ENCODE measurements at places on chromosomes 4 and X.

DNA sequence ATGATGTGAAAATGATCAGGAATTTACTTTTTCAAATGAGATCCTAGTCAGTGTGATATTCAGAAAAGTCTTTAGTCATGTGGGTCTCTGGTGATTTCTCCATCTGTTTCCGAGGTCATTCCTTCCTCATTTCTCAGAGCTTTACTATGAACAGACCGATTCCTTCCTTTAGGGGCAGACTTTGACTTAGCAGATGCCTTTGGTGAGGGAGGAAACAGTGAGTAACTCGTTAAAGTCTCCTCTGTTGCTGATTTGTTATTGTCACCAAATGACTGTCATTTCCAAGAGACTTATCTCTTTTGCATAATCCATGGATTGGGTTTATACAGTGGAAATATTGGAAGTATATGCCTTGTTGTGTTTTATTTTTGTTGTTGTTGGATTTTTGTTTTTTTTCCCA lies 76.2 kb upstream of the CD99 start:
- no peak for DNase-seq

DNA sequence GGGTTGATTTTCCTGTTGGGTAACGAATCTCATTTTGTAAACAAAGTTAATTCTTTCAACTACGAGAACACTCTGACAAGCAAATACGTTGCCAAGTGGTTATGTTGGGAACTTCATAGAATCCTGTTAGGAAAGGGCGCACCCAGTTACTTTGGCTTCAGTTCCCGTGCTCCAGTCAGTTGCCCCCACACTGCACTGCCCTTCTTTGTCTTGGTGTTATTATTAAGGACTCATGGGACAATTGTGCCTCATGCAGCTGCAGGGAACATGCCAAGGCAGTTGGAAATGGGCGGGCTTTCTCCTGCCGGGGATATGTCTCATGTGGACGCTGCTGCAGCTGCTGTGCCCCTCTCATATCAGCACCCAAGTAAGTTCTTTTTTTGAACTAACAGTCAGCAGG lies 28.9 kb downstream of the OFD1 start:
- DNase-seq = no peak

GRCh38 chr4:6538575-6538974 lies 36.4 kb upstream of the MAN2B2 start:
- DNase-seq = no peak

DNA sequence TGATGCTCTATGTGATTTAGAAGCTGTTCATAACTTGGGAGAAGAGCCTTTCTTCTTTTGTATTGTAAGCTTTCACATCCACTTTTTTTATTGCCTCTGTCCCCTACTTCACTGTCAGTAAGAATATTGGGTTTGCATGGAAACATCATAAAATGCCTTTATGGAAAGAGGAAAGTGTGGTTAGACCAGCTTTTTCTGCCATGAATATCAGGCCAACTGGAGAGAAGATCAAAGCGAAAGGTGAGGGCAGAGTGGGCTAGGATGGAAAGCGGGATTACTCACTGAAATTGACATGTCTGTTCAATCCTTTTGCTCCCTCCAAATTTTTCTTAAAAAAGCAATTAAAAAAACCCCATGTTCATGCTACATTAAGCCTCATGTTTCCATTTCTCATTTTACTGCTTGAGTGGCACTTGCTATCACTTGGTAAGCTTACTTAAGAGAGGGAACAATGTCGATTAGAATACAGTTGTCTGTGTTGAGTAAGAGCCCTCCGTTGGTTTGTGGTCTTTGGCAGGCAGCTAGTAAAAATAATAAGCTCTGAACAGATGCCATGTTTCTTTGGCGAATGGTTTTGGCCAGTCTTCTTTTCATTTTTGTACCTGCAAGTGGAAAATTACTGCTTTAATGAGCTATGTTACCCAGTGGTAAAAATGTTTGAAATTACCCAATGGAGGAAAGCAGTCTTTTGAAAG lies 35.9 kb downstream of the SUPT20HL1 start:
- no peak for DNase-seq

GRCh38 chr4:151673908-151674520 lies 86.8 kb downstream of the GATB start:
- DNase-seq = no peak

DNA sequence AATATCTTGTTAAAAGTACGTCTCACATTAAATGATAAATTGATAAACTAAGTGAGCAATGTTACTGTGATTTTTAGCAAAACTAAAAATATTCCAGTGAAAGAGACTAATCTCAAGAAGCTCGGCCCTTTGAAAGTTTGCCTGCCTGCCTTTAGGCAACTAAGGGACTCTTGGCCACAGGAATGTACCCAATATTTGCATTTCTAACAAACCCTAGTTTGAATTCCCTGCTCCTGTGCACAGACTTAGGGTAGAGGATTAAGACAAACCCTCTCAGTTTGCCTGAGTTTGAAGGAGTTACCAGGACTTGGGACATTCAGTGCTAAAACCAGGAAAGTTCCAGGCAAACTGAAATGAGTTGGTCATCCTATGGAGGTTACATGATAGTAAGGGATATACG lies 157.1 kb downstream of the SCFD2 start:
- DNase-seq = no peak

- no peak for DNase-seq
These were observed 85.1 kb downstream of the CT47B1 start for GRCh38 chrX:120790552-120790951.

- no peak for DNase-seq
These were observed 1.9 kb downstream of the MAP3K15 start for GRCh38 chrX:19513383-19513782.
